Midbrain (tissue), 1 donor: ENCODE measurements at places on chromosomes 12 and 14.

GRCh38 chr12:95214466-95214865 lies 2.8 kb downstream of the FGD6 start:
- no peak for DNase-seq

- DNase-seq: no peak
Measured at GRCh38 chr14:62776300-62776699, 269.0 kb downstream of the KCNH5 start.

DNA sequence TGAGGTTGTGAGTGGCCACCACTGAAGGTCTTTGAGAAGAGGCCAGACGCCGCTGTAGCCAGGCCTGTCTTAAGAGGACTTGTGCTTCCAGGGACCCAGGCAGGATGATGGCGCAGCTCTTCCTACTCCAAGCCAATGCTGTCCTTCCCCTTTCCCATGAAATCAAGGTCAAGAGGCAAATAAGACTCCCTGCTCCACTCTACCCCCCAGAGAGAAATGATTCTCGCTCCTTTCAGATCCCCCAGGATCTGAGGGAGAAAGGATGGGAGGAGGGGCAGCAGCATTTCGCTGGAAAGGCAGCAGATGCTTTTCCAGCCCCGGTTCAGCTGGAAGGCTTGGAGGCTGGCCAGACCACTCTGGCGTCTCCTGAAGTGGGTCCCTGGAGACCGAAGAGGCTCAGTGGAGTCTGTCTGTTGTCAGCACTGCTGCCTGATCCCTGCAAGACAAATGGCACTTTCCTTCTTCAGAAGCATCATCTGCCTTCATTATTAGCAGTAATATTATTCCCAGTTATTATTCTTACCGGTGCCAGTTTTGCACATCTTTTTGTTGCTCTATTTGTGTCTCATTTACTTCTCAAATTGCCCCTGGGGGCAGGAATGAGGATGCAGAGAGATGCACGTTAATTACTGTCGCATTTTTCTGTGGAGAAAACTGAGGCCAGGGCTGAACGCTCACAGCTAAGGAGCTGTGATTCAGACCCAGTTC lies 51.4 kb downstream of the C14orf132 start:
- peak; percentile 65 for DNase-seq

DNA sequence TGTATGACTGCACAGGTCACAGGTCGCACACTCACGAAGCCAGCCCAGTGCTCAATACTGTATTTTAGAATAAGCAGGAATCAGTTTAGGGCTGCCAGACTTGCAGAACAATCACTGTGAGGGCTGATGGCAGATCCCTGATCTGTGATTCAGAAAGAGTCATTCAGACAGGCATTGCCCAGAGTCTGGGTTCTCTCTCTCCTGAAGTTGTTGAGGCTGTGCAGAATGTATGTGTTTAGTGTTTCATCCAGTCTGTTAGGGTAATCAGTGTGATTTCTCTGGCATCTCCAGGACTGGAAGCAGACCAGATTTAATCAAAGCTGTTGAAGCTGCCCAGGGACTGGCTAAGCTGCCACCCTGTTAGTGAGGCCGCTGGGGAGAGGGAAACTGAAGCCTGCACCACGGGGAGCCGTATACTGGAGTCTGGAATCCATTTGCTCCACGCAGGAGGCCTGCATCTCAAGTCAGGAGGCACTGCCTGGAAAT lies 69.3 kb downstream of the ETV6 start:
- no peak for DNase-seq

- DNase-seq: no peak
Measured at GRCh38 chr14:37590428-37591139, 4.5 kb downstream of the FOXA1 start.

- DNase-seq: peak; percentile 46
Measured at GRCh38 chr12:23949348-23950209, at the start of gene SOX5. Gene SOX5 (minus strand): TSS chr12:23949670. CDS start chr12:23949601, 69 bp downstream.

DNA sequence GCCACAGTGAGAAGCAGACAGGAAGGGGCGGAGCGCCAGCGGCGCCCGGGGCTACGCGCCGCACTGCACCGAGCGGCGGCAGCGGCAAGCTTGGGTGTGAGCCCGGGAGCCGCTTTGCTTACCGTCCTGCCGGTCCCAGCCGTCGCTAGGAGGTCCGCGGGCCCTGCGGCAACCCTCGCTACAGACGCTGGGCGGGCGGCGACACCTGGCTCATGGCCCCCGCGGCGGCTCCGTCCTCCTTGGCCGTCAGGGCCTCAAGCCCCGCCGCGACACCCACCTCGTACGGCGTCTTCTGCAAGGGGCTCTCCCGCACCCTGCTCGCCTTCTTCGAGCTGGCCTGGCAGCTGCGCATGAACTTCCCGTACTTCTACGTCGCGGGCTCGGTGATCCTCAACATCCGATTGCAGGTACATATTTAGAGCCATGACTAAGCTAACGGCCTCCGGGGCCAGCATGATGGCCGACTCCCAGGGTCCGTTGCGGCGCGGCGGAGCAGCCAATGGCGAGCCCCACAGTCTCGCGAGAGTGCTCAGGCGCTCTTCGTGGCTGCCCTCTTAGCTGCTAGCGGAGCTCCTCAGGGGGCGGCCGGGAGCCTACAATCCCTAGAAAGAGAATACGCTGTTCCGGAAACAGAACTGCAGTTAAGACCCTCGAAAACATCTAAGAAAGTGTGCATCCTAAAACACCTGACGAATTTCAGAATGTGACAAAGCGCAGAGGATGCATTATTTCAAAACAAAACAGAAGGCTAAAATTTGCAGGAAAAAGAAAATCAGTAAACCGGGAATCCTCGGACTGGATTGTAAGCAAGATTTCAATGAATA lies at the start of gene SMIM10L1:
Gene SMIM10L1, plus strand, starts transcription at position 50 of the 824 bp plus-strand sequence. Its CDS starts 163 bp downstream, at position 213.
- peak; percentile 89 for DNase-seq

- DNase-seq: no peak
Measured at GRCh38 chr12:132491761-132492378, 1.9 kb downstream of the FBRSL1 start.

GRCh38 chr14:68688872-68689371 lies 103.9 kb downstream of the ZFP36L1 start:
- no peak for DNase-seq

- no peak for DNase-seq
Measured at GRCh38 chr12:110185626-110186025, 61.5 kb downstream of the IFT81 start.

DNA sequence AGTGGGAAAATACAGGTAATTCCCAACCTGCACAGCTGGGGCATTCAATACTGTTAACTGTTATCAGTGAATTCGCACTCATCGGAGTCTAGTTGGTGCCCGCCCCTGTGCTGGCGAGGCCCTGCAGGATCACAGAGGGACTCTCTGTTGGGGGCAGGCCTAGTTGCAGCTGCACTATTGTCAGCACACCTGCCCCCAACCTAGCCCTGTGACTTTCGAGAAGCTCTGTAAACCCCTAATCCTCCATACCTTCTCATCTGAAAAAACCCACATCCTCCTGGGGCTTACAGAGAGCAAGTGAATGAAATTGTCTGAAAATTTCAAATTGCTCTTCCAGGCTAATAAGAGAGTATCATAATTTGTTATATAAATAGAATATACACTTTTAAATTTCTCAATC lies 132.2 kb upstream of the NUDT4 start:
- DNase-seq: no peak

- DNase-seq: no peak
Measured at GRCh38 chr12:47312808-47313426, 233.2 kb upstream of the AMIGO2 start.

GRCh38 chr12:13404631-13405473 lies 208.3 kb downstream of the EMP1 start:
- no peak for DNase-seq

DNA sequence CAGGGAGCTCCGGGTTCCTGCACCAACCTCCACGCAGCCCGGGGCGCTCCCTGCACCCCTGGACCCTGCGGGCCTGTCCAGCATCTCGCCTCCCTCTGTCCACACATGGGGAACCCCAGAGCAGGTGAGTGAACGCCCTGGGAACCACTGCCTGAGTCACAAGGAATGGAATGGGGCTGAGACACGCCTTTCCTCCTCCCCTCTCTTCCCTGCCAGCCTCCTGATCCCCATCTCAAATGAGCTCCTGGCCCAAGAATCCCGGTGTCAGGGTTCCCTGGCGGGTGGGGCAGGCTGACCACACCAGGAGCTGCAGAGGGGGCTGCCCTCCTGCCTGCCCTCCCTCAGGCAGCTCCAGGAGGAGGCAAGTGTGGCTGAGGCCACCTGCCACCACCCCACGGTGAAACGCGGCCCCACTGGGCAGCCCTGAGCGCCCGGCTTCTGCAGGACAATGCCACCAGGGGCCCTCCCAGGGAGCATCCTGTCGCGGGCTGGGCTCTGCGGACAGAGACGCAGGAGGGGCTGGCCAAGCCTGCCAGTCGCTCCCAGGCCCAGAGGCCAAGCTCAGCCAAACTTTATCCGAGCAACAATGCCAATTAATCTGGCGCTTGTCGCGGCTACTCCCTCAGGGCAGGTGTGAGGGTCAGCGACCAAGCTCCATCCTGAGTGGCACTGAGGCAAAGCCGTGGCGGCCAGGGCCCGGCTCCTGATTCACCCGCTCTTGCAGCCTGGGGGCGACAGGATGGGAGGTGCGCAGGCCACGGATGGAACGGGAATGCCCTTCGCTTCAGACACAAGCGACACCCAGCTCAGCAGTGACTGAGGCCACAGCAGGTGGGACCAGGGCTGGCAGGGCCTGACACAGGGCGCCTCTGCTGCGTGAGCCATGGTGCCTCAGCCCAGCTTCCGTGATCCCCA lies 44.3 kb downstream of the GALNT9 start:
- no peak for DNase-seq

GRCh38 chr14:92572050-92572449 lies 58.5 kb downstream of the RIN3 start:
- DNase-seq: no peak

- DNase-seq: no peak
Measured at GRCh38 chr14:27243365-27243764, 645.5 kb upstream of the NOVA1 start.

DNA sequence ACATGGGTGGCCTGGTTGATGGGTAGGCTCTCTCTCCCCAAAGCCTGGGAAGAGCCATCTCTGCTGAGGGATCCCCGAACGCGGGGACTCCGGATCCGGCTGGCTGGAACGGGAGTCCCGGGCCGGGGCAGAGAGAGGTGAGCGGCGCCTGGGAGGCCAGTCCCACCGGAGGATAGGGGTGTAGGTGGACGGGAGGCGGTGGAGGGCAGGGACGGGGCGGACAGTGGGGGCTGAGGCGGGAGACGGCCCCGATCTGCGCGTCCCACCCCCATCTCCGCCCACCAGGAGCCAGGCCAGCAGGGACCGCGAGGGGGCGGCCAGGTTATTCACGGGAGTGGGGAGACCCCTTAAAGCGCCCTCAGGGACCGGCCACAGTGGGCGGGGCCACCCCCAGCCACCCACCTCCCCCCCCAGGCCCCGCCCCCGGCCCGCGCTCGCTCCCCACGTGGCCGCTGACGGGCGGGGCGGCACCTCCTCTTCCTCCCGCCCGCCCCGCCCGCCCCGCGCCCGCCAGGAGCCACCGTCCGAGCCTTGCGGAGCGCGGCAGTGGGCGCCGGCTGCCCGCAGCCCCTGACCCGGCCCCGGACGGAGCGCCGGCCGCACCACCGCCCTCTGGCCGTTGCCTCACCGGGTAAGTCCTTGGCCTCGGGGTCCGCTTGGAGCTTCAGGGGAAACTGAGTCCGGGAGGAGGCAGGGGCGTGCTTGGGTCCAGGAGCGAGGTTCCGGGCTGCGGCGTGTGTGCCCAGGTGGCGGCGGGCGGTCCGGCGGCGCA lies at the start of gene INF2:
Gene INF2, plus strand, starts transcription at position 510 of the 772 bp plus-strand sequence. CDS start 11,748 bp downstream, outside the sequence.
- peak; percentile 61 for DNase-seq

GRCh38 chr12:125492354-125493270 lies 427.4 kb downstream of the AACS start:
- no peak for DNase-seq

DNA sequence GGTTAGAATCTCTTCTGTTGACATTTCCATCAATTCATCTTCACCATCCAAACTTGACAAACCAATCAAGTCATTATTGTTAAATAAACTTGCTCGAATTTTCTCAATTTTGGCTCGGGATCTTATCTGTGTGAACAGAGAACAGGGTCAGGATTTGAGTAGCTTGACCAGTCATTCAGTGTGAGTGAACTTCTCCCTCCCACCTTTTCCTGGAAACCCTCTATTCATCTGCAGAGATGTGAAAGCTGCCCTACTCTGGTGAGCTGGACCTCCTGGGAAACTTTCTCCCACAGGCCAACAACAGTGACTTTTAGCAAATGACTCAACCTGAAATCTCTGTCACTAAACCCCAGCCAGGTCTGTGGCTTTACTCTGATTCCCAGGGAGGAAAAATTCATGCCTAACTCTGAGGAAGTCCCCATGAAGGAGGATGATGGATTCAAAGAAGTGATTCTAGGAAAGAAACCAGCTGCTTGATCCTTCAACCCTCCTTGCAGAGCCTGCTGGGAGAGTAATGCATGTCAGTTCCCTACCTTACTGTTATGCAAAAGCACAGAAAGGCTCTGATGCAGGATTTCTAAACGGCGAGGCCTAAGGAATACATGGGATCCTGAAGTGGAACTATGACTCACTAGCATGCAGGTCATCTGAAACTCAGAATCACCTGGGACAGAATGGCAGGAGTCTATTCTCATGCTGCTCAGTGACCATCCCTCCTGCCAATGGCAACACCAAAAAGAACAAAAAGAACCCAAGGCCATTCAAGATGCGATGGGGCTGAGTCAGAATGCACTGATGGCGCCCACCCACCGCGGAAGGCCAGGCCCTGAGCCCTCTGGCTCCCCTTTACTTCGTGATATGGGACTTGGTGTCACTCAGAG lies 58.0 kb downstream of the TRAFD1 start:
- DNase-seq: peak; percentile 78

- no peak for DNase-seq
Measured at GRCh38 chr14:63269561-63270225, 49.0 kb downstream of the GPHB5 start.

DNA sequence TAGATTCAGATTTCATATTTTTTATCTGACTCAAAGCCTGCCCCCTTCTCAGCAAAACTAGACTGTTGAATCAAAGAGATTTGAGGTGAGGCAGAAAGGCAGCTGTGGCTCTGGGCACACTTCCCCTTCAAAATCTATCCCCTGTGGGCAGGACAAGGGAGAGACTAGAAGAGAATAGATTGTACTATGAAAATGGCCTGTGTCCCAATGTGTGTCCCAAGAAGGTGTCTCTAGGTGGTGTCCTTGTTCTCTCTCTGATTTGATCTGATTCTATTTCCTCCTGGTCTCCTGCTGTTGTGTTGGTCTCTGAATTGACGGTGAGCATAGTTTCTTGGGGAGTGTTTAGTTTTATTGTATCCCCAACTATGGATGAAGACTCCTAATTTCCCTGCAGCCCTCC lies 565.8 kb upstream of the ATP2B1 start:
- no peak for DNase-seq

DNA sequence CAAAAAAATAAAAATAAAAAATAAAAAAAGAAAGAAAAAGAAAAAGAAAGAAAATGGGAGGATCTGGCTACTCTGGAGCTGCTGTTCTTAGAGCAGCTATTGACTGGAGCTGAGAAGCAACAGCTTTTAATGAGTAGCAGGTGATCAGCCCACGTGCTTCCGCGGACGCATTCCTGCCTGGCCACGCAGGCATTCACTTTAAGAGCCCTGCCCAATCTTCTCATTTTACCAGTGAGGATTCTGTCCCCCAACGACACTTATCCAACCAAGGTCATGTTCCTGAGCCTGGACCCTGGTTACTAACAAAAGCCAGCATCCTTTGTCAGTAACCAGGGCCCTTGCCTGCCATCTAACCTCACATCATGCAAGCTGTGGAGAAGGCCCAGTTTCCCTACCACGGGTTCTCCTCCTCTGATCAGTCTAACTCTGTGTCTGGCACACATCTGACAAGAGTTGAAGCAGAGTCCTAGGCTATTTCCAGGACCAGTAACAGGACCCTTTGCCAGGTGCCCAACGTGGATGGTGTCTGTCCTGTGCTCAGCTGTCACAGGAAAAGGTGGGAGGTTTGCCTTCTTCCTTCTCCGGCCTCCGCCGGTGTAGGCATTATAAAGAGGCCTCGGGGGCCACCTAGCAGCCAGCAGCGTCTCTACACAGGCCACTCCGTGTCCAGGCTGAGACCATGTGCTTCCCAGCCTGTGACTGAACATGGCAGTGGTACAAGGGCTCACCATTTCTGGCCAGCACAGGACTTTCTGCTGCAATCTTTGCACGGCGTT lies 60.9 kb upstream of the GPATCH2L start:
- DNase-seq: no peak
